ENCODE measurements at places on chromosomes 11 and 22.

- no peak overlapping the region for H3K27ac ChIP-seq
- H3K36me3 ChIP-seq: no peaks in the 10 kb centered on the region
- no peak for DNase-seq
- peaks cover 13% of the 10 kb centered on the region for H3K27me3 ChIP-seq
These were observed 454.9 kb upstream of the CADM1 start for GRCh38 chr11:115959081-115959486.

- H3K27ac ChIP-seq: no peak overlapping the region
- DNase-seq: no peak
- H3K4me1 ChIP-seq: peaks cover 3% of the 10 kb centered on the region
- H3K36me3 ChIP-seq: no peaks in the 10 kb centered on the region
- peaks cover 13% of the 10 kb centered on the region for H3K27me3 ChIP-seq
These were observed 2.7 kb upstream of the BACE1 start for GRCh38 chr11:117318738-117319137.

DNA sequence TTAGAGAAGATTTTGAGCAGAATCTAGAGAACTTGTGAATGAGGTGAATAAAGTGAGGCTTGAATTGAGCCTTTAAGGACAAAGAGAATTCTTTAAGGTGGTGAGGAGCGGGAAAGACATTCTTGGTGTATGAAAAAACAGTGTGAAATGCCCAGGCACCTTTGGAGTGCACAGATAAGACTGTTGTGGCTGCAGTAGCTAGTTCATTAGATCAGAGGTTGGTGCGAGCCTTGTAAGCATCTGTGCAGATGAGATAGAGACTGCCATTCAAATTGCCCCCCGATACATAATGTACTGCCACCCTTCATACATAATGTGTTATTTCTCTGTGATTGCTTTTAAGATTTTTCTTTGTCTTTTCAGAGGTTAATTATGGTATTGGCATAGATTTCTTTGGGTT is 31.3 kb downstream of the ATXN10 start:
- no peak for DNase-seq
- H3K27me3 ChIP-seq: no peaks in the 10 kb centered on the region
- H3K27ac ChIP-seq: no peak overlapping the region
- peaks cover 54% of the 10 kb centered on the region for H3K36me3 ChIP-seq
- no peak overlapping the region for H3K4me3 ChIP-seq

GRCh38 chr11:26078231-26078821 is 253.6 kb upstream of the ANO3 start:
- no peaks in the 10 kb centered on the region for H3K36me3 ChIP-seq
- DNase-seq: no peak
- H3K27ac ChIP-seq: no peak overlapping the region
- H3K4me3 ChIP-seq: no peak overlapping the region

DNA sequence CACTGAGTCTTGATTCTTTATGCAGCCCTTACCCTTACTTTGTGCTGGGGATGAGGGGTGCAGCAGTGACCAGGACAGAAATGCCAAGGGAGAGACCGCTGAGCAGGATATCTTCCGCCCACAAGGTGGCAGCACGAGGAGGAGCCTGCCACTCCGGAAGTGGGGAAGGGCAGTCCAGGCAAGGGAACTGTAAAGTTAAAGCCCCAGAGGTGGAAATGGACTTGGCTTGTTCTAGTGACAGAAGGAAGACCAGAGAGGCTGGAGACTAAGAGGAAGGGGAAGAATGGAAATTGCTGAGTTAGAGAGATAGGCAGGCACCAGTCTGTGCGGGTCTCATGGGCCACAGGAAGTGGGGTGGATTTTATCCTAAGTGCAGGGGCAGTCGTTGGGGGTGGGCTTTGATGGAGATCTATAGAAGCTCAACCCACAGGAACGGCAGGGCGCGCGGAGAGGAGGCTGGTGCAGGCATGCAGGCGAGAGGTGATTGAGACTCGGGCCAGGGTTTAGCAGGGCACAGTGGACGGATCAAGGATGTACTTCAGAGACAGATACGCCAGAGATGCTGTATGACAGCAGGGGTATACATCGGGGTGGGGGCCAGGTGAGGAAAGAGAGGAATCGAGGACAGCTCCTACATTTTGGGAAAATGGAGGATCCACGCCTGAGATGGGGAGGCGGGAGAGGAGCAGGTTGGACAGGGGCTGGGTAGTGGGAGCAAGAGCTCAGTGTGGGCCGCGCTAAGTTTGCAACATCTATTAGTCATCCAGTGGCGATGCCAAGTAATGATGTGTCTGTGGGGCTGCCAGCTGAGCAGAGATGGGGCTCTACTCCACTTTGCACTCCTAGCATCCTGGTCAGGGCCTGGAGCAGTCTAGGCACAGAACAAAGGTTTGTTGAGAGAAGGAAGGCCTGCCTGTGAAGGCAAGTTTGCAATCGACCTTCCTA is 3.3 kb upstream of the GRK2 start:
- peaks cover 5% of the 10 kb centered on the region for H3K27me3 ChIP-seq
- peak overlapping the region; percentile 12 for H3K27ac ChIP-seq
- H3K36me3 ChIP-seq: peaks cover 11% of the 10 kb centered on the region
- DNase-seq: peak; percentile 75
- peak overlapping the region; percentile 77 for H3K4me3 ChIP-seq

GRCh38 chr11:65104628-65105027 is 7.0 kb upstream of the TM7SF2 start:
- no peaks in the 10 kb centered on the region for H3K27me3 ChIP-seq
- H3K4me1 ChIP-seq: peaks cover 5% of the 10 kb centered on the region

- H3K27me3 ChIP-seq: peaks cover 10% of the 10 kb centered on the region
- H3K4me1 ChIP-seq: no peaks in the 10 kb centered on the region
- H3K36me3 ChIP-seq: no peaks in the 10 kb centered on the region
- H3K27ac ChIP-seq: no peak overlapping the region
- H3K4me3 ChIP-seq: no peak overlapping the region
These were observed 31.1 kb downstream of the IGF2 start for GRCh38 chr11:2107941-2108630.

DNA sequence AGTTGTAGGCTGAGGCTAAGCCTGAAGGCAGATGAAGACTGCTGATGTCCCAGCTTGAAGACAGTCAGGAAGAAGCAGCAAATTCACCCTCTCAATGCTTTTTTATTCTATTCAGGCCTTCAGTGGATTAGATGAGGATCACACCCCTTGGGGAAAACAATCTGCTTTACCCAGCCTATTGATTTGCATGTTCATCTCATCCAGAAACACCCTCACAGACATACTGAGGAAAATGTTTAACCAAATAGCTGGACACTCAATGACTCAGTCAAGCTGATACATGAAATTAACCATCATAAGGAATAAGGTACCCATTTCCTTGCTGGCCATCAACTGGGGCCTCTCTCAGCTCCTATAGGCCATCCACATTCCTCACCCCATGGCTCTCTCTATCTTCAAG is 549.9 kb upstream of the CCDC90B start:
- no peak overlapping the region for H3K4me3 ChIP-seq
- no peak overlapping the region for H3K27ac ChIP-seq
- H3K36me3 ChIP-seq: no peaks in the 10 kb centered on the region
- DNase-seq: no peak
- no peaks in the 10 kb centered on the region for H3K4me1 ChIP-seq
- peaks cover 6% of the 10 kb centered on the region for H3K27me3 ChIP-seq
